SK-N-SH (cell line): ENCODE measurements at places on chromosomes 5 and 9.

DNA sequence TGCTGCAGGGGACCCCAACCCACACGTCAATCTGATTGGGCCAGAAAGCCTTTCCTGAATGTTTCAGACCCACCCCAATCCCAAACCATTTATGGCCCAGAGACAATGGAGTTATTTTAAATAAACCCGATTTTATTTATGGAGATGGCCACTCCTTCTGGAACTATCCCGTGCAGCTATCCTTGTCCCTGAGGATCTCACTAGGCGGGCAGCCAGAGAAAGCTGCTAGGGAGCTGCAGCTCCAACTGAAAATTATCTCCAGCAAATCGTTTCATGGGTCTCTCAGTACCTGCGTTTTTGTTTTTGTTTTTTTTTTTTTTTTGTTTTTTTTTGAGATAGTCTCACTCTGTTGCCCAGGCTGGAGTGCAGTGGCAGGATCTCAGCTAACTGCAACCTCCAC, 23.0 kb downstream of the C1QTNF2 start:
- no peak for DNase-seq

DNA sequence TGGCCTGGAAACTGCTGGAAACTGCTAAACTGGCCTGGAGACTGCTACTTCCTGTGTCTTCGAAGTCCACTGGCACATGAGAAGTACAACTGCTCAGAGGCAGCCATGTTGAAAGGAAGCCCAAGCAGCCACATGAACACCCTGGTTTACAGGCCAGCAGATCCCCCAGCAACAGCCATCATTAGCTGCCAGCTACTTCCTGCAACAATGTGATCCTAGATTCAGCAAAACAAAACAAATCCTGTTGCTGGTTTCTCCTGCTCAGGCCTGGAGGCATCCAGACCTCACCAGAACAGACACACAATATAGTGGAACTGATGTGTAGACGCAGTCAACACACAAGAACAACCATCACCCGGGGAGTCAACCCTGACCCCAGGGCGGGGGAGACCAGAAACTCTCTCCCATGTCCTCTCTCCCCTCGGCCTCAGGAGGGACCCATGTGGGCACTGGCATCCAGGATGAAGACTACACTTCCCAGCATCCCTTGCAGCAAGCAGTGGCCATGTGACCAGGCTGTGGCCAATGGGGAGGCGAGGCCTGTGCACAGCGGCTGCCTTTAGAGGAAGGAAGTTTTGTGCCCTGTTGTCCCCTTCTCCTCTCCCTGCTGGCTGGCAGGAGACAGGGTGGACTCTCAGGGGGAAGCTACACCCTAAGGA, 9.2 kb upstream of the LCN15 start:
- DNase-seq = peak; percentile 76

DNA sequence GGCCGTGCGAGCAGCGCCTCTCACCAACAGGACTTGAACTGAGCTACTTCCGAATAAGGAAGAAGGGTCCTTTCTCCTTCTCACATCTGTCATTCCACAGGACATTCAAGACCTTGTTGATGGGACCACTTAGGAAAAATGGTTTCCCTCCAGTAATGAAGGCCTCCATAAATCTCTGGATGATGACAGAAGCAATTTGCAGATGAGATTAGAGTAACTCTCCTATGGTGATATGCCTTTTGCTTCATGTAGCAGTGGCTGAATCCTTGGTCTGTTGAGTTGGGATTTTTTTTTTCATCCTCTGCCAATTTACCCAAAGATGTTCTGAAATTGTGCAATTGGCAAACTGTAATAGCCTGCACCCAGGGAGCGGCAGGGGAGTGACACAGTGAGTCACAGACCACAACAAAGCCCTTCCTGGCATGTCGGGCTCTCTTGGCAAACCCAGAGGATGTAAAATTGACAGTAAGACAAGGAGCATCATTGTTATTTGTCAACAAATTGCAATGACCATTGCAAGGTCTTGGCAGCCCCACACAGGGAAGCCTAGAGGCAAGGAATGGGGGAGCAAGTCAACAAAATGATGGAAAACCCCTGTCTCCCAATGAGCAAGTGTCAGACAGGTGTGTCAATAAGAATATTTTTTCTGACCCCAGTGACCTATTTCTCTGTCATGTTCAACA, 275.9 kb downstream of the ACTL7B start:
- no peak for DNase-seq

DNA sequence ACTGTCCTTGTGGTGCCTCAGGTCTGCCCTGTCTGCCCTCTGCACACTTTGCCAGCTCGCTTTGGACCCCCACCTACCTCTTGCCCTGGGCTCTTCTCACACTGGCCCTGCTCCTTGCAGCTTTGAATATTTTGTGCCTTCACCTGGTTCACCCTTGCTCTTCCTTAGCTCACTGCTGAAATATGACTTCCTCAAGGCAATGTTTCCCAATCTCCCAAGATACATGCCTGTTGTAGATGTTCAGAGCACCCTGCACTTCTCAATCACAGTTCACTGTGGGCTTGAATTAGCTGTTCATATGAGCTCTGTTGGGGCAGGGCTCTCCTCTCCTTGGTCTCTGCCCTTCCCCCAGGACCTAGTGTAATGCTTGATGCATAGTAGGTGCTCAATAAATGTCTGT, 8.0 kb downstream of the AFAP1L1 start:
- no peak for DNase-seq

DNA sequence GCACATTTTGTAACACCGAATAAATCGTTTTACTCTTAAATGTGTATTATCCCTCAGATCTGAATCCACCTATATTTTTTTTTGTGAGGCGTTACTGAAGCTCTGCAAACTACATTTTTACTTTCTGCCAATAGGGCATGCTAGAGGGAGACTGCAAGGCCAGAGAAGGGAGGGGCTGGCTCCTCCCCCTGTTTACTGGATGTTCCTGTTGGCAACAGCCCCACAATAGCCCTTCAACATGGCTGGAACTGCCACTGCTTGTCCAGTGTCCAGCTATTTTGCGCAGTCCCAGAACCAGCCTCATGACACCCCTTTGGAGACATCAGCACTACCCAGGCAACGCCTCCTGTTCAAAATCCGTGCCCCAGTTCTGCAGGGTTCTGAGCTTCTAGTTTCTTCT, 85.4 kb upstream of the MIER3 start:
- DNase-seq = peak; percentile 15

DNA sequence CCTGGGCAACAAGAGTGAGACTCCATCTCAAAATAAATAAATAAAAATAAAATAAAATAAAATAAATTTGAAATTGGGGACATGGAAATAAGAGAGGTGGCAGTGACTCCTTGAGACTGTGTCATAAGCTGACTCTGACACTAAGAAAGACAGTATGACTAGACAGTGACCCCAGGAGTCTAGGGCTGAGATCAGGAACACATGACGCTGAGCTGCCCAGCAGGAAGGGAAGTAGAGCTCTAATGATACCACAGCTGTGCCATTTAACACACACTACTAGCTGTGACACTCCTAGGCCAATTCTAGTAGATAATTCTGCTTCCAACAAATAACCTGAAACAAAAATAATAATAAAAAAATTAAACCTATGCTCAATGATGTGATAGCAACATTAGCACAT, 293.0 kb downstream of the SEC61B start:
- no peak for DNase-seq

DNA sequence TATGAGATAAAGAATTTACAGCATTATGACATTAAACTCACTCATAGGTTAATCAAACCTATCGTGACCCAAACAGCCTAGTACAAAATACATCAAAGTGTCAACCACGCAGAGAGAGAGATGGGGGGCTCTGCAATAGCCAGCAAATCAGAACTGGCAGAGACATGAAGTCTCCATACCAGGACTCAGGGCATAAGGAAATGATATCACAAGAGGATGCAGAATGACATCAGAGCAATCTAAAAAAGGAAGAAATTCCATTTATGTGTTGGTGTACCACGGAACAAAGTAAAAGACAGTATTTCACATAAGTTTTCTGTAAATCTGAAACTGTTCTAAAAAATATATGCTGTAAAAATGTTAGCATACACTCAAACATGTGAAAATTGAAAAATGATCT, 24.6 kb downstream of the BICD2 start:
- DNase-seq = no peak

- DNase-seq = peak; percentile 60
Observed at GRCh38 chr9:137167277-137167746, 2.5 kb downstream of the LRRC26 start.

DNA sequence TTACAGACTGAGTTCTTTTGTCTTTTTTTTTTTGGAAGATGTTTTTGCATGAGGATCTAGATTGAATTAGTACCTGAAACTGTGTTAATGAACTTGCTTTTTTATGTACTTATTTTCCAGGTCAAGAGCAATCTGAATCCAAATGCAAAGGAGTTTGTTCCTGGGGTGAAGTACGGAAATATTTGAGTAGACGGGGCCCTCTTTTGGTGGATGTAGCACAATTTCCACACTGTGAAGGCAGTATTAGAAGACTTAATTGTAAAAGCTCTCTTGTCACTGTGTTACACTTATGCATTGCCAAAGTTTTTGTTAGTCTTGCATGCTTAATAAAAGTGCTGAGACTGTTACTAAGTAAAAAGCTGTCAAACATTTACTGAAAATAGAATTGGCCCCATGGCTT, 14.5 kb downstream of the SLC23A1 start:
- DNase-seq = no peak
